ENCODE measurements at places on chromosomes 6 and 20.
A peak's percentile ranks its signal among the peaks of the same experiment; 100 is the strongest.

- no peak for DNase-seq
These were observed 111.7 kb upstream of the SLC22A23 start for GRCh38 chr6:3568396-3569082.

- DNase-seq, result no peak
These were observed 13.4 kb downstream of the LINC00237 start for GRCh38 chr20:21092806-21093205.

DNA sequence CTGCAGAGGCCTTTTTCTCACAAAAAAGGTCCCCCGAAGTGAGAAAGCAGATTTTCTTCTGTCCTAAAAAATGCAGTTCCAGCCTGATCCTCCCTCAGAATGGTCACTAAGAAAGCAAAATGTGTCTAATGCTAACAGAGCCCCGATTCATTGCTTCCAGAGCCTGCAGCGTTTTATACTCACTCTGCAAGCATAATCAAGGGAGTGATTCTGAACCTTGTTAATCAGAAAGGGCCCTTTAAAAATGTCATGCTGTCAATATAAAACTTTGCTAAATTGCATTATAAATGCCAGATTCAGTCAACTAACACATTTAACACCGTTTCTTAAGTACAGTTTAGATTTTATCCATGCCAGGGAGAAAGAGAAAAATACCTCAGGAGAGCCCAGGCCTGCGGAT is 202.8 kb downstream of the CD83 start:
- no peak for DNase-seq

DNA sequence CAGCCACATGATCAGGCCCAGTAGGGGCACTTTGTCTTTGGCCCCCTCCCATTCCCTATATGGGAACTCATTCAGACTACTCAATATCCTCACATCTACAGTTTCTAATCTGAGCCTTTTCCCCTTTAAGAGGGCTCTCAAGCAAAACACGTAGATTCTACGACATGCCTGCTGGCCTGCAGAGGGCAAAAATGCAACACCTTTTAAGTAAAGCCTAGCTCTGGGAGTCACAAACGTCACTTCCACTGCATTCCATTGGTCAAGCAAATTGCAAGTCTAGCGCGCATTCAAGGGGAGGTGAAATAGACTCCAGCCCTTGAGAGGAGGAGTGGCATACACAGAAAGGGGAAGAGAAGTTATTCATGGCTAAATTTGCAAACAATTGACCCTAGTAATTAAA is 70.6 kb downstream of the CDC40 start:
- no peak for DNase-seq

- DNase-seq, result peak; percentile 54
These were observed 65.8 kb downstream of the ADTRP start for GRCh38 chr6:11712760-11713159.

DNA sequence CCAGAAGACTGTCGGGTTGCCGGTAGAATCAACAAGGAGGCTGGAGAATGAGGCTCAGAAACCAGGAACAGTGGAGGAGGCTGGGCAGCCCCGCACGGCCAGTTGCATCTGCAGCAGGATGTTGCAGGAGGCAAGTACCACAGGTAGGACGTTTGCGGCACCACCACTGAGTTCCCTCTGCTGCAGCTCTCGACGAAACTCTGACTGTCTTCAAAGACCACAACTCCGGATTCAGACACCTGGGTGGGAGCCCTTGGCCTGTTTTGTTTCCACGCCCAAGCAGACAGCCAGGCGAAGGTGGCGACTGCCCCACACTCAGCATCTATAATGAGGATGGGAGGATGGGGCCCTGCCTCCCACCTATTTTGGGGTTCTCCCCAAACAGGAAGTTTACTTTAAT is 218.2 kb downstream of the ZDHHC14 start:
- DNase-seq, result no peak

DNA sequence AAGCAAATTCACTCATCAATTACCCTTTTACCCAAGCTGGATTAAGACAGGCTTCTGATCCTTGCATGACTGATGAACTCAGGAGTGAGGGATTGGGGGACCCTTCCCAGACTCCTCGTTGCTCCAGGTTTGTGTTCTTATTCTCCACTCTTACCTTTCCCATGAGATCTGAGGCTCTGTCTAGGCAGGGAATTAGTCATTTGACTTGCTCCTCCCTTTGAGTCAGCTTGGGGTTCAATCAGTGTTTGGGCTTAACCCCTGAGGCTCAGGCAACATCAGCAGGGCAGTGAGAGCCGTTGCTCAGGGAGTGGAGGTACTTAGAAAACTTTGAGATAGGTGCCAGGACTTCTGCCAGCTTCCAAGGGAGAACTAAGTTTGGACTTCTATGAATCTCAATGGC is 20.7 kb upstream of the TOX2 start:
- DNase-seq, result no peak

GRCh38 chr6:62390401-62390800 is 104.4 kb upstream of the KHDRBS2 start:
- no peak for DNase-seq

DNA sequence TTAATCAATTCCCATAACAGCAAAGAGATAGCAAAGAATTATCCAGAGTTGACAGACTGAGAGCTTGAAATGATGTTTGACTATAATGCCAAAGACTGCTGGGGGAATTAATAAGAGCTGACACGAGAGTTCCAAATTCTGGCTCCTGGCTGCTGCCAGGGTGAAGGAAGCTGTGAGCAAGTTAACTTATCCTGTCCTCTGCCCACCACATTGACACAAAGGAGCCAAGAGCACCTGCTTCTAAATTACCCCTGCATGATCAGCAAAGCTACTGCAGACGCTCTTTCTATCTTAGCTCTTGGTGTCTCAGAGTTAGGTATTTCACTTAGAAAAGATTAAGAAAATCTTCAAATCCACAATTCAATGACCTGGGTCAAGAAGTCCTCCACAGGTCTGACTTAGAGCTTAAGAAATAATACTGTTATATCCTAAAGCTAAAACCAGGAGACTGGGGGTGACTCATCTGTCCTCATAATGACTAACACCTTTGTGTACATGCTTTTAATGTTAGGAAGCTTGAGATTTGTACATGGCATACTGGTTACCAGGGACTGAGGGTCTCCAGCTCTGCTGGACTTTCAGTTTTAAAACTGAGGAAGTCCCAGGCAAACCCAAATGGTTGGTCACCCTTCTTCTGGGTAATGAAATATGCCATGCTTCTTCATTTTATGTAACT is 13.2 kb upstream of the FRK start:
- no peak for DNase-seq

DNA sequence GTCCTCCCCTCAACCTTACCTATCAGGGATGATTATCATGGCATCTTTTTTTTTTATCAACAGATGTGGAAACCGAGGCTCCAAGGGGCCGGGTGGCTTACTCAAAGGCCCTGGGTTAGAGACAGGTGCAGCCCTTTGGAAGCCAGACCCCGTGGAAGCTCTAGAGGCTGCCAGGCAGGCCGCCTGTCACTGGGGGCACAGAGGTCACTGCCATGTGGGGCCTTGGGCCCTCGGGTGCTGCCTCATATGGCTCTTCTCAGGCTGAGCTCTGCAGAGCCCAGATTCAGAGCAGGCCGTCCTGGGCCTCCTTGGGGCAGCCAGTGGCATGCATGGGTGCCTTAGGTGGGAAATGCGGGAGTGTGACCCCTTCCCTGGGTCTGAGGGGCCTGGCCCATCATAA is 136.3 kb downstream of the PHACTR3 start:
- DNase-seq, result no peak

GRCh38 chr6:149387779-149388512 is 12.1 kb upstream of the SUMO4 start:
- no peak for DNase-seq

All from activated T-cell treated with anti-CD3 and anti-CD28 coated beads for 24 hours (primary cell).